ENCODE measurements at places on chromosomes 3 and 15. TPM values are rescaled to one million over a fixed set of nuclear protein-coding genes. Genes with fewer than 3 reads are reported as not detected.

ZNF80 gene
- not detected for total RNA-seq

DNA sequence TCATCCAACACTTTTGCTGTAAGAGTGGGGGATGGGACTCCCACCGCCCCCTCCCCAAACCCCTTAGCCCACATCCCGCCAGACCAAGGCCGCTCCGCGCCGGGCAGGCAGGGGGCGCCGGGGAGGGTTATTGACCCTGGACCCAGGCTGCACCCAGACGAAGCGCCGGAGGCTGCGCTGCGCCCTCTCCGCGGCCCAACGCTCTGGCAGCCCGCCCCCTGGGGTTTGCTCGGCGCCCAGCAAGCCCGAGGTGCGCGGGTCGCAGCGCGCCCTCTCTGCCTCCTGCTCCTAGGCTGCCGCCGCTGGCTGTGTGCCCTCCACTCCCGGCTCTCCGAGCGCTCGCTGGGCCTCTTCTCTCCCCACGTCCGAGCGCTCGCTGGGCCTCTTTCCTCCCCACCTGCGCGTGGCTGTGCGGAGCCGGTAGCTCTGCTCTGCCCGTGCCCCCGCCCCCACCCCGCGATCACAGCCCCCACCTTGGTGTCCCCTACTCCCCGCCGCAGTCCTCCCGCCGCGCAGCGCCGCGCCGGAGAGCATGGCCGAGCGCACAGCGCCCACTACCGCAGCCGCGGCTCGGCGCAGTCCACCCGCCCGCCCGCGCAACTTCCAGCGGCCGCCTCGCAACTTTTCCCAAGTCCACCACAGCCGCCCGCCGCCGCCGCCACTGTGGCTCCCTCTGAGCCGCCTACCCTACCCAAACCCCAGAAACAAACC lies 1.2 kb downstream of the MECOM start:
- DNase-seq: peak; percentile 81

GRCh38 chr3:172138193-172138537 lies 98.8 kb downstream of the FNDC3B start:
- DNase-seq: no peak

GRCh38 chr3:179076243-179077027 lies 4.8 kb upstream of the ZMAT3 start:
- no peak for DNase-seq

GRCh38 chr15:71091601-71092000 lies 23.7 kb upstream of the THSD4 start:
- DNase-seq: no peak

DNA sequence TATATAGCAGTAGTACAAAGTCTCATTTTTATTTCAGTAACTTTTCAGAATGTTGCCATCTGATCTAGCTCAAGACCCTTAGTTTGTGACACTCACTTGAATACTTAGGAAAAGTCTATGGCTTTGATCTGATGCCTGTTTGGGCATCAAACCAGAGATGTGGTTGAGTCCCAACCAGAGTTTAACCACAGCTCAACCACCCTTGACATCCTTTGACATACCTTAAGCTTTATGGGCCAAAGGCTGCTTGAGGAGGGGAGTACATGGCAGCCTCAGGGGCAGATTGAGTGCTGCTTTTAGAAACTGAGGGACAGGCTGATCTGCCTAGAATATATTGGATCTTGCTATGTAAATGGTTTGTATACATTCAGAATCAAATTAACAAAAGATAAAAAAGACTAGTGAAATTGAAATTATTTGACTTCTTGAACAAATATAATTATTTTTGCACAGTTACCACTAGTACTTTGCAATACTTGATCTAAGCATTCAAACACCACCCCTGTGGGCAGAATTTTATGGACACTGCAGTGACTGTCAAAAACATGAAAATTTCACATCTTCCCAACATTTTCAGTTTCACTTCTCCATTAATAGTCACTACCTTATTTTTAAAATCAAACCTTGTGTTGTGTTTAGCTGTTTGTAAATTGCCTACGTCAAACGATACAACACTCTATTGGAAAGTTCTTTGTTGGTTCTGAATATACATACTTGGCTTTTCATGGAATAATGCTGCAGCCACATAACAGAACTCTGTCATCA lies 199.8 kb downstream of the UBE2E2 start:
- no peak for DNase-seq

NR2F2 gene
- 21.0 TPM for total RNA-seq

CCR9 gene
- total RNA-seq: not detected

ALG1L2 gene
- total RNA-seq: not detected

PAQR9 gene
- total RNA-seq: 10.7 TPM

GRCh38 chr3:194504146-194504545 lies 17.3 kb upstream of the ATP13A3 start:
- no peak for DNase-seq

DNA sequence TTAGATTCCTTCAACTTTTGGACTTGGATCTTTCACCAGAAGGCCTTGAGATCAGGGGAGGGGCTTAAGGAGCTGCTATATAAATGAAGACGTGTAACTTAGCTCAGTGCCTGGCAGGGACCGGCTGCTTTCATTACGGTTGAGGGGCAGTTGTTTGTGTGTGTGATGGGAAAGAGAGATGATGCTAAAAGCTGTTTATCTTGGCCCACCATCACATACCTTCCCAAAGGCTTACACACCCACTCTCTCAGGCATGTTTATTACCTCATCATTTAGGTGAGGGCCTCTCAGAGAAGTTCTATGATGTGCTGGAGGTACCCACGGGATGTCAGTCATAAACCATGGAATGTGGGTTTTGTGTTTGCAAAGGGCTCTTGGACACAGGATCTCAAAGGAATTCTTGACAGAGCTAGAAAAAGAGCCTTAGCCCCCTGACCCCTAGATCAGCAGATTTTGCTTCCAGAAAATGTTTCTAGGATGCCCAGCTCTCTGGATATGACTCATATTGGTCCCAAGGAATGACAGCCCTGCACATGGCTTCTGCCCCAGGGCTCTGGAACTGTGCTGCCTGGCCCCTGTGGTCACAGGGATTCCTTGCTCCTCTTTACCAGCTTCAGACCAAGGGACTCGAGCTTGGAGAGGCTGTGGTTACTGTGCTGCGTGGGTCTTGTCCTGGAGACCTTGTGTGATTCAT lies 15.9 kb upstream of the SMAD3 start:
- peak; percentile 38 for DNase-seq

GRCh38 chr15:78061963-78062427 lies 15.5 kb downstream of the TBC1D2B start:
- DNase-seq: no peak

SYNM gene
- 395 TPM for total RNA-seq

DNA sequence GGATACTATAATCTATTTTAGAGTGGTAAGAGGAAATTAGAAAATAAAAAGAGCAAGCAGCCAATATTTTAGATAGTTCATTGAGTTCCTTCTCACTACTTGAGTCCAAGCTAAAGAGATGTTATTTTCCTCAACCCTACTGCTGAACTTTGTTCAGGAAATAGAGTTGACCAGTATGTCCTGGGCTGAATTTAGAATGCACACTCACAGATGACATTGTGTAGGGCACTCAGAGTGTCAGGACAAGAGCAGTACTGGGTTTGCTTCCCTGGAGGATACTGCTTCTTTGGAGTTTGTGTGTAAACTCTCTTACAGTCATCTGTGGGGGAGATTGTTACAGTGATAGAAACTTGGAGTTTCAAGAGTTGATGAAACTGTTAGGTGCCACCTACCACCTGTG lies 80.0 kb upstream of the AGBL1 start:
- no peak for DNase-seq

CCR3 gene
- not detected for total RNA-seq

DNA sequence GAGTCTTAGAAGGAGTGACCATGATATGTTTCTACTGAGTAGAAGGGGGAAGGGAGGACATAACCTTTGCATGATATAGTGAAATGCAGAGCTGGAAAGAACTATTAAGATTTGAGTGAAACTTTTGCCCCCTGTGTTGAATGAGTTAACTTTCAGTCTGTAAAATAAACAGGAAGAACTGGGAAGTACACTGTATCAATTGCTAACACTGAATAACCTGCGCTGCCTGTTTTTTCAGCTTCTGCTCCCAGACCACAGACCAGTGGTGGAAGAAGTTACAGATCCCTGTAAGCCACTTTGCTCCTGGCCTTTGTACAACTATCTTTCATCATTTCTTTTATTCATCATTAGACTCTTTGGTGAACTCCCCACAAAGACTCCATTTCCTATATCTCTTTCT lies 3.6 kb upstream of the LRCH3 start:
- no peak for DNase-seq

DNA sequence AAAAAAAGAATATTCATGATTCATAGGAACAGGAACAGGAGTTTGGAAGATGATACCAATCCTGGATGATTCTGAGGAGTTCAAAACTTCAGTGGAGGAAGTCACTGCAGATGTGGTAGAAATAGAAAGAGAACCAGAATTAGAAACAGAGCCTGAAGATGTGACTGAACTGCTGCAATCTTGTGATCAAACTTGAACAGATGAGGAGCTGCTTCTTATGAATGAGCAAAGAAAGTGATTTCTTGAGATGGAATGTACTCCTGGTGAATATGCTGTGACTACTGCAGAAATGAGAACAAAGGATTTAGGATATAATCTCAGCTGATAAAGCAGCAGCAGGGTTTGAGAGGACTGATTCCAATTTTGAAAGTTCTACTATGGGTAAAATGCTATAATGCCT lies 72.7 kb downstream of the GSK3B start:
- DNase-seq: no peak

DNA sequence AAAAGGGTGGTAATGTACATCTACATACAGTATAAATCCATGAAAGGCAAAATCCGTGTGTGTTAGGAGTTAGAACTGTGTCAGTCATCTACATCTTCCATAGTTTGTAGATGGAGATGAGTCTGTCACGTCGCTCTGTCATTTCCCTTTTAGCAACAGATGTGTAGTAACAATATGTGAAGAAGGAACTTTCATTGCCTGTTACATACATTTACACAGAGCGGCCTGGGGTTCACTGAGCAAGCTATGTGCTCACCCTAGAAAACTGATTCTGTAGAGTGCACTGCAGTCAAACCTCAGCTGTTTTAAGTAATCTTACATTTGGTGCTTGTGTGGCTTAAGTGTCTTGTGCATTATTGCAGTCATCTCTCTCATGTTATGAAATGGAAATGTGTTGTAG lies 41.6 kb upstream of the AP3B2 start:
- no peak for DNase-seq

AMIGO3 gene
- 0.35 TPM for total RNA-seq

DNA sequence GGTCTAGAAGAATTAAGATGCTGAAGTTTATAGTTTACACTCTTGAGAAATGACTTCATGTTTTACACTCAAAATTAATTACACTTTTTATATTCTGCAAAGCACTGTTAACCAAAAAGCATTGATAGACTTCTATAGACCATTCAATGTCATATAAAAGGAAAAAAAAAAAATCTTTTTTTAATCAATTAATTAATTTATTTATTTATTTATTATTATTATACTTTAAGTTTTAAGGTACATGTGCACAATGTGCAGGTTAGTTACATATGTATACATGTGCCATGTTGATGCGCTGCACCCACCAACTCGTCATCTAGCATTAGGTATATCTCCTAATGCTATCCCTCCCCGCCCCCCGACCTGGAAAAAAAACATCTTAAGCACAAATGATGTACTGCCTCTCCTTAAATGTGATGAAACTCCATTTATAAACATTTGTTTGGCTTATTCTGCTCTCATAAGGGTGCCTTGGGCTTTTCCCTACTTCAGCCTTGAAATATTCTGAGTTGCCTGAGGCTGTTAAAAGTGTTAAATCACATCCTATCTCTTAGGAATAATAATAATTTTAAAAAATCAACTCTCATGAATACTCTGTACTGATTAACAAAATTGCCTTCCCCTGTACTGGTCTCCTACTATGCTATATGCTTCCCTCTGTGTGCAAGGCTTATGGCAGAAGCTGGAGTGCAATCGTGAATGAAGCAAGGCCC lies 466.9 kb downstream of the SOX2 start:
- no peak for DNase-seq

TEX9 gene
- total RNA-seq: 2.0 TPM

DNA sequence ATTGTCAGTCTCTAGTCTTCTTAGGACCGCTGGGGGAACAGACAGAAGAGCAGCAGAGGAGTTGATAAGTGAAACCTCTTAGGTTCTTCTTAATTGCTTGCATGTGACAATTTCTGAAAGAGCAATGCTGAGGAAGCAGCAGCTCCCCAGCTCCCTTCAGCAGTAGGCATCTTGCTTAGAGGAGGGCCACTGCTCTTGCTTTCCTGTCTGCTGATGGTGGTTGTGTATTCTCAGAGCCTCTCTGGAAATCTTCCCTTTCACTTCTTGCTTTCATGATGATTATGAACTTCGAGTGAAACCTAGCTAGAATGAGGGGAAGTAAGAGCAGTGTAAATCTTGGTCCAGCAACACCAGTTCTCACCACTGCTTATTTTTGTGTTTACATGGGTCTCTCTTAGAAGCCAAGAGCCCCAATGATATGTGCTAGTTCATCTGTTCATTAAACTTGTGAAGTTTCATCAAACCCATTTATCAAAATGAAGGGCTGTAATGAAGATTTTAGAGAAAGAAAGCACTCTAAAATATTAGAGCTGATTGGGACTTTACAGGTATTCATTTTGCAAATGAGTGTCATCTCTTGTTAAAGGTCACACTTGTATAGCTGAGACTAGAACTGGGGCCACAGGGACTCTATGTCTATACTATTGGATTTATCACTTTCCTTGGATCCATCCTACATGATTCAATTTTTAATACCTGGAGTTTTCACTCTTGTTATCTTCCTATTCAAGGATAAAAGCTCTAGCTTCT lies 246.7 kb downstream of the LPP start:
- no peak for DNase-seq

SLC2A2 gene
- total RNA-seq: not detected

GRCh38 chr3:71890356-71890931 lies 105.5 kb upstream of the PROK2 start:
- no peak for DNase-seq

DNA sequence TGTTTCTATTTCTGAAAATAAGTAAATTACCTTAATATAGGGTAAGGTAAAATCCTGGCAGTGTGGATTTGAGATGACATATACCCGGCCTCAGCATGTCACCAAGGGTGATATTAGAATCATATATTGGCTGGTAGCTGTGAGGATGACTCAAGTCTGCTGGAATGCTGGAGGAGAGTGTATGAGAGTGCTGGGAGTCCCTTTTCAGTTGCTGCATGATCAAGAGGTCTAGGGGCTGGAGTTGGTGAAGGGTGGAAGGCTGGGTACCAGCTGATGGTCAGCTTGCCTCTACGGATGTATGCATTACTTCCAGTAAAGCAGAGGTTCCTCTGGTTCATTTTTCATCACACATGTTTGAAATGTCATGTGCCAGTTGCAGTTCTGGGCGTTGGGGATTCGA lies 40.6 kb downstream of the SLC25A26 start:
- no peak for DNase-seq

GRCh38 chr15:50685976-50686468 lies 575 bp downstream of the TRPM7 start:
- DNase-seq: peak; percentile 85

KLHDC8B gene
- 132 TPM for total RNA-seq

GLT8D1 gene
- 29.1 TPM for total RNA-seq

Data from cardiac septum (tissue), 1 donor.